ENCODE measurements at places on chromosomes 12 and 14. TPM values are rescaled to one million over a fixed set of nuclear protein-coding genes. Genes with fewer than 3 reads are reported as not detected.

Gene SPX
- 3.6 TPM for total RNA-seq

Gene GDF3
- total RNA-seq: not detected

Gene HNRNPC
- 1,079 TPM for total RNA-seq

Gene TMBIM4
- total RNA-seq: 58.8 TPM

Gene DHRS4
- 45.8 TPM for total RNA-seq

Gene SYNDIG1L
- total RNA-seq: not detected

Gene OR4E2
- total RNA-seq: not detected

Gene RIMKLB
- 15.5 TPM for total RNA-seq

Gene C12orf54
- not detected for total RNA-seq

Gene JPH4
- 0.07 TPM for total RNA-seq

Gene UBE3B
- total RNA-seq: 14.6 TPM

Gene ART4
- total RNA-seq: not detected

Gene EPYC
- not detected for total RNA-seq

Gene SLC7A7
- 20.1 TPM for total RNA-seq

Gene TMEM52B
- 0.08 TPM for total RNA-seq
